Neural crest cell (in vitro differentiated cells): ENCODE measurements at places on chromosomes 13 and 19. TPM values are rescaled to one million over a fixed set of nuclear protein-coding genes. Genes with fewer than 3 reads are reported as not detected.

GRCh38 chr13:111519490-111520170, 199.2 kb downstream of the TEX29 start:
- no peak for DNase-seq

Gene CEACAM21
- 0.75 and 1.1 TPM in 2 replicates for total RNA-seq

Gene NTF4
- not detected in 2 replicates for total RNA-seq

DNA sequence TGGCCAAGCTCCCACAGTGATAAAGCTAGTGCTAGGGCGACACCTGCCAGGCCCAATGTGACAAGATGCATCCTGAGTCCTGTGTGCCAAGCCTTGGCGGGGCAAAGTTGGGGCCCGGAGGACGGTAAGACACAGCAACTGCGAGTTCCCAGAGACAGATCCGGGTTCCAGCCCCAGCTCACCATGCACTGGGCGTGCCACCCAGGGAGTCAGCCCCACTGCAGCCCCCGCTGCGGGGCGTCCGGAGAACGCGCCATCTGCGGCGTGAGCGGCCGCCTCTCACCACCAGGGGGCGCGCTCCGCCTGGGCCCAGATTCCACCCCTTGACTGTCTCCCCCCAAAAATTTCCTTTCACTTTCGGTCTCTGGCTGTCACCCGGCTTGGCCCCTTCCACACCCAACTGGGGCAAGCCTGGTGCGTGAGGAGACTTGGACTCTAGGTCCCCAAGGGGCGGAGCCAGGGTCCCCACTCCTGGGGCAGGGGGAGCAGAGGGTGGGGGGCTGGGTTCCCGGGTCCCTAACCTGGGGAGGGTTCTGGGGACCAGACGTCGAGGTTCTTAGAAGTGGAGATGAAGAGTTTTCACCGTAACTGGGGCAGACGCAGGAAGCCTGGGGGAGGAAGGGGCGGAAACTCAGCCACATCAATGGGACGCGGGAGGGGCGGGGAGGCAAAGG, at the start of gene FLT3LG:
TSS of gene FLT3LG (plus strand) at position 348 of the 674 bp plus-strand sequence. CDS start 425 bp downstream, outside the sequence.
- DNase-seq, result peak; percentile 61

DNA sequence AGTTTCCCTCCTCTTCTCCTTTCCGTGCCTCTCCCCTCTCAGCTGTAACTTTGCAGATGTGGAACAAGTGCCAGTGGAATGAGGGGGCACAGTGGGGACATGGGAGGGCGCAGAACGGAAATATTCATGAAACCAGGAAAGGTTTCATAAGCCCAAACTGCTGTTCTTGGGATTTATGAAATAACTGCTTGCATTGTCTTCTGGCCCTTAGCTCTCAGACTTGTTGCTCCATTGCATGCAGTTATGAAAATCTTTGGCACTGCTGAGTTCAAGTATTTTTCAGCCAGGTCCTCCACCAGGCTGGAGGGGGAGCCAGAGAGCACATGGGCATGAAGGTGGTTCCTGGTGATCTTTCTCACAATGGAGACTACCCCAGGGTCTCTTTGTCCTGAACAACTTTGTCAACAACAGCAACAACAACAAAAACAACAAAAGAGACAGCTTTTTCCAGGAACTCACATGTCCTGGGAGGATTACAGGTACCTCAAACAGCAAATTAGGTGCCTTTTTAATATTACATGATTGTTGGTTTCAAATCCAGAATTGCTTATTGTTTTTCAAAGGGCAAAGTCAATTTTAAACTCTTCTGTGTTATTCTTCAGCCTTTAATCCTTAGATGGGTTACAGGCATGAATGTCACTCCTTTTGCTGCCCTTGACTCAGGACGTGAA, 1.5 kb downstream of the RGCC start:
- DNase-seq, result peak; percentile 3

- DNase-seq, result no peak
These were observed 3.5 kb downstream of the KLK7 start for GRCh38 chr19:50980208-50980607.

- no peak for DNase-seq
These were observed 1721.9 kb downstream of the OLFM4 start for GRCh38 chr13:54750521-54750920.

DNA sequence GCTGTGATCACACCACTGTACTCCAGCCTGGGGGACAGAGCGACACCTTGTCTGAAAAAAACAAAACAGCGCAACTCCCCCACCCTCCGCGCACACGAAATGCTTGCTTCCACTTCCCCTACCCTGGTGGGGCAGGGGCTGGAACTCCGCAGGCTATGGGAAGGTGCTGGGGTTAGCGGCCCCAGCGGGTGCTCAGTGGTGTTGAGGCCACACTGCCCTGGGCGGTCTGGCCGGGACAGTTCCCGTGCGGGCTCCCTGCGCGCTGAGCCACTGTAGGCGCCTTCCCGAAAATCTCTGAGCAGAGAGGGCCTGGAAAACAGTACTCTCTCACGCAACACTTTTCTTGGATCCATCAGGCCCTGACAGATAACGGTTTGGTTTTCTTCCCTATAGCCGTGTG, 1.1 kb upstream of the WTIP start:
- DNase-seq, result no peak

DNA sequence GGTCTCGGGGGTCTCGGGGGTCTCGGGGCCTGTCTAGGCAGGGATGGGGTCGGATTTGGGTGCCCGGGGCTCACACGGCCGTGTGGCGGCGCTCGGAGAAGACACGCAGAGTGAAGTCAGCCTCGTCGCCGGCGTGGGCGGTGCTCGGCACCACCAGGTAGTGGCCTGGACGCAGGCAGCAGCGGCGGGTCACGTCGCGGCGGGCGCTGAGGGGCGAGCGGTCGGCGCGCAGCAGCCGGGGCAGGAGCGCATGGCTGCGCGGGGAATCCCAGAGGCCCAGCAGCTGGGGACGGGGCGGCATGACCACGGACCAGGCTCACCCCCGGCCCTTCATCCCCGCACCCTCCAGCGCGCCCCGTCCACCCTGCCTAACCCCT, 8.2 kb downstream of the CAPN12 start:
- no peak for DNase-seq

DNA sequence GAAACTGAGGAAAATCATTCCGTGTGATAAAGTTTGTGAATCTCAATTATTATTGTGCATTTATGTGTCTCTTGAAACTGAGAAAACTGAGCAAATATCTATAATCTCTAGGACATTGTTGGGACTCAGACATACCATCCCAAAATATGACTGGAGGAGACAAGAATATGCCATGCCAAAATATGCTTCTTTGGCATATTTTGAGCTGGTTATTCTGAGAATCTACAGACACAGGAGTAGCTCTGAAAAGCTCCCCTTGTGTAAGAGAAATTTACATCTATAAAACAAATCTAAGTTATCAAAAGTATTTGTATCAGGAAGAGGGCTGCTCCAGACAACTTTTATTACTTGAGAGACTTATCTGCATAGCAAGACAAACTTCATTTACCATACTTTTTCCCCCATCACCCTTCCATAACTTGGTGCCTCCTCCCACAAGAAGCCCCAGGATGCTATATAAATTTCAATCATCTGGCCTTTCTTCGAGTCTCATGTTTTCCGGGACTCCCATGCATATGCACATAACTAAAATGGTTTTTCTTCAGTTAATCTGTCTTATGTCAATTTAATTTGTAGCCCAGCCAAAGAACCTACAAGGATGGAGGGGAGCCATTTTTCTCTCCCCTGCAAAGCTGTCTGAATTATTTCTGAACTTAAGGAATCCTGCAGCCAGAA, 28.6 kb upstream of the NDFIP2 start:
- DNase-seq, result no peak

DNA sequence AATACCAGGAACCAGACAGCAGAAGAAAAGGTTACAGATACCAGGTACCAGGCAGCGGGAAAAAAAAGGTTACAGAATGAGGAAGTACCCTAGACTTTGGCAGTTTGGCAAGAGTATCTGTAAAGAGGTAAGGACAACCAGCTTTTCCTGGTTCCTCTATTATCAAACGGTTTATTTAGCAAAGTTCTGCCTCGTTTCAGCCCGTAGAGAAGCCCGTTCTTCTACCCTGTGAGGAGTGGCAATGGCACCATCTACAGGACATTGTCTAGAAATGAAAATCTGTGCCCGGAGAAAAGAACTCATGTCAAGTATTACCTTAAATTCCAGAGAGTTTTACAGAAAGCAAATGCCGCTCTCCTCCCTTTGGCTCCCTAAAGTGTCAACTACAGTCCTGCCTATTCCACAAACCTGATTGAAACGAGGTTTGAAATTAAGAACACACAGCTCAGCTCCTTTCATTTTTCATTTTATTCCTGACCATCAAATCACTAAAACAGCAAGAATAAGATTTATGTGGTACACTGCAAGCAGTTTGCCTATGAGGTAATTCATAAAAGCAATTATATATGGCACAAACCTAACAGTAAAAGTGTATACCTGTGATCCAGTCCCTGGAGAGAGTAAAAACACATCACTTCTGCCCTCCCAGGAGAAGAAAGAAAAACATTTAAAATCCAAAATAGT, 226.3 kb downstream of the SLC7A1 start:
- DNase-seq, result peak; percentile 9

Gene ZNF100
- total RNA-seq, result 28.6 and 33.2 TPM in 2 replicates

Gene ADAT3
- 13.7 and 14.1 TPM in 2 replicates for total RNA-seq

DNA sequence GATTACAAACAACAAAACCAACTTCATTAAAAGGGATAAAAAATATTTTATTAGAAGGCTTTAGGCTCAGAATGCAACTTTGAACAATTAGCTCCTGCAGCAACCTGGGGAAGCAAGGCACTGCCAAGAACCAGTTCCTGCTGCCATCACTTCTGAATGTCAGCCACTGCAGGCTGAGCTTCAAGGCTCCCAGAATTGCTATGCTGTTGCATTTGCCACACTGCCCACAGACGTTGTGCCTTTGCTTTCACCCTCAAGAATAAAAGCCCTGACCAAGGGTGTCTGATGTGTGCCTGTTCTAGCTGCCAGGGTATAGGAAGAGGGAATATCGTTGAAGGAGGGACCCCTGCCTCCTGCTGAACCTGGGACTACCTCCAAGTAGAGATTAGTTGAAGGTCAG, 238.4 kb downstream of the ITGBL1 start:
- DNase-seq, result no peak

Gene EPSTI1
- not detected in 2 replicates for total RNA-seq

DNA sequence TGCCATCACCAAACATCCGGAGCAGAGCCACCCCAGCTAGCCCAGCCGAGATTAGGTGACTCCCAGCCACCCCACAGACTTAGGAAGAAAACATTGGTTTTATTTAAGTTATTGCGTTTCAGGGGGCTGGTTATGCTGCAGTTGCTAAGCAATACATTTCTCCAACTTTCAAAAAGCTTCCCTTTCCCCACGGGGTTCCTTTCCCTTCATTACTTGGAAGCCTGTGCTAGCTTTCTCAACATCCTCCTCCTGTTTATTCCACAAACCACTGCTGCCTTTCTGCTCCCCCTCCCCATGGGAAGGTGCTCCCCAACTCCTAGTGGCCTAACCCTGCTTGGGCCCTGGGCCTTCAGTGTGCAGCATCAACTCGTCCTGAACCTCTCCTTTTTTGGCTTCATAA, 52.6 kb downstream of the CDADC1 start:
- no peak for DNase-seq

DNA sequence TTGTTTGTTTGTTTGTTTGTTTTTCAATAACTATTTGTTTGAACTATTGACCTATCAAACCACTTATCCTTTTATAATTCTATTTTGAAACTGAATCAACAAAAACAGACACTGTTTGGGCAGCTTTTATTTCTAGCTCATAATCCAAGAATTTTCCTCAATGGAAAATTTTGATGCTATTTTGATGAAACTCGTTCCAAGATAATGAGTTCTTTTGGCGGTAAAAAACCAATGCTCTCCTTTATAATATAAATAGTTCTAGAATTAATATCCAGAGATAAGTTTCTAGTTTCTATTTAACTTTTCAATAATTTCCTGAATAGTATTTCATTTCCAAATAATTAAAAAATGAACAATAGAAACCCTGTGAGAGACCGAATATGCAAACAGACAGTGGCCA, 146.5 kb upstream of the EDNRB start:
- DNase-seq, result no peak

GRCh38 chr13:46624353-46624752, 71.4 kb downstream of the LRCH1 start:
- no peak for DNase-seq

- DNase-seq, result no peak
These were observed 103.4 kb downstream of the LHFPL6 start for GRCh38 chr13:39499604-39500003.

Gene GIPR
- total RNA-seq, result 0.96 and 1.0 TPM in 2 replicates

- no peak for DNase-seq
These were observed 8.7 kb downstream of the SBK2 start for GRCh38 chr19:55528030-55528803.

DNA sequence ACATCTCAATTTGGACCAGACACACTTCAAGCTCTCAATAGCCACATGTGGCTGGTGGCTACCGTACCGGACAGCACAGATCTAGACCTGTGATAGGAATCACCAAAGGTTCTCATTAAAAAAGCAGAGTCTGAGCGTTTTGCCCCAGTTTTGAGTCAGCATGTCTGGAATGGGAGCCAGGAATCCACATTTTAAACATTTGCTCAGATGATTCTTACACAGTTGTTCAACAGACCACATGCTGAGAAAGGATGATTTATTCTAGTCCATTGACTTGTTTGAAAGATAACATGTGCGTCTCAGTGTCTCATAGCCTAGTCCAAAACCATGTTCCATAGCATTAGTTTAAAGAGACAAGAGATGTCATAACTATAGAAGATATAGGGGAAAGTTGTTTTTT, 53.4 kb downstream of the FLT3 start:
- no peak for DNase-seq

DNA sequence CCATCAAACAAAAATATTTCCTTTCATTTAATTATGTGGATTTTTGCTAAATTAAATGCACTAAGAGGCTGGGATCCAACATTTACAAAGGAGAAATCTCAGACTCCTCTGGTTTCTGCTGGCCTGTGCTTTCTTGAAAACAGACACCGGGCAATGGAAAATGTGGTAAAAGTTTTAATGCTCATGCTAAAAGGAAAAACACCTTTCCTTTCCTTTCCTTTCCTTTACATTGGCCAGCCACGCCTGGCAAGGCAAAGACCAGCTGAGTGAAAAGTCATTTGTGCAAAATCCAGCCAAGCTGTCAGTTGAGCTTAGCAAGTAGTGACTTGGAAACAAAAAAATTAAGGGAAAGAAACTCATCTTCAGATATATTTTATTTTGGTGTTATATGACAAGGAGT, 240.3 kb downstream of the LACC1 start:
- DNase-seq, result no peak

DNA sequence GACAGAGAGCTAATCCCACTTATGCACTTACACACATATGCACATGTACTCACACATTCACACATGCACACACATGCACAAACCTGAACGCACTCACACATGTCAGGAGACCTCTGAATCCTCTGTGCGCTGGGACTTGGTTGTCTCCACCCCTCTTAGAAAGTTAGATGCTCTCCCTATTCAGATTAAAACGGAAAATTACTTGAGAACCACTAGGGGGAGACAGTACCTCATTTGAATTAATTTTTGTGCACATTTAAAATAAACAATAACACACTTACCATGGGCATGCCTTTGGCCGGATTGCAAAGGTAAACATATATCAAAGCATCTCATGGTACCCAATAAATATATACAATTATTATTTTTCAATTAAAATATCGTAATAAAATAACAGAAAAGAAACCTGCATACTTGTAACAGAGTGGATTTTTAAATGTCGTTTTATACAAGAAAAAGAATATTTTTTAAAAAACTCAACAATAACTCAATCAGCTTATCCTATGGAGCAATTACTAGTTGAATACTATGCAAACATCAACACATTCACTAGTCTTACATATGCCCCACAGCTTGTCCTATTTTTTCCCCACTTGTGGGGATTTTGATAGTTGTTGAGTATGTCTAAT, 9.5 kb upstream of the LILRB4 start:
- DNase-seq, result no peak
